ENCODE measurements at places on chromosomes 7 and 10. TPM values are rescaled to one million over a fixed set of nuclear protein-coding genes. Genes with fewer than 3 reads are reported as not detected.

DNA sequence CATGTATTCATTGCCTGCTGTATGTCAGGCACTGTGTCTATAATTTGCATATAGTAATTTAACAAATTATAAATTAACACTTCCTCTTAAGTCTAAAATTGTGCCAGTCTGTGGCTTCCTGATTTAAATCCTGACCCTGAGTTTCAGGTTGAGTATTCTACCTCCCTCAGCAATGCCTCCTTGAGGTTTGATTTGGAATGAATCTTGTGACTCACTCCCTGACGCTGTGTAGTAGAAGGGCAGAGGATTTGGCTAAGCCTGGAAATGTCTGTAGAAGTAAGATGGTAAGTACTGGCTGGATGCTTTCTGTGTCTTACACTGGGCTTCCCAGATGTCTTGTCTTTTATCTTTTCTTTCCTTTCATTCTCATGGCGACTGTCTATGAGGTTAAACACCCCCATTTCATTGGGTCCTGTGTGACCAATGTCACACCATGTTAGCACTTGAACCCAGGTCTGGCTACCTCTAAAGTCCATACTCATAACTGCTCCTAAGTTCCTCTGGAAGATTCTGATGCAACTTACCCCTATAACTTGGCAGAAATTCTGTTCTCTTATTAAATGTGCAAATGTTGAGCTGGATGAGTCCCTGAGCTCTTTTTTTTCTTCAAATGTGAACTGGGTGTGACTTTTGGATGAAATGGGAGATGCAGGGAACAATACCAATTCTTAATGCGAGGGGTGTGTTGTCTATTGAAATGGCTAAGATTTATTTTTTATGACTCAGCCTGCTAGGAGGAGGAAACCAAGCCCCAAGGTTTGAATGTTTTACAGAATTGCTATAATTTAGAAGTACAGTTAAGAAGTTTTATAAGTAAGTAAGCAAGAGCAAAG is 48.5 kb downstream of the PLCE1 start:
- DNase-seq: no peak

DNA sequence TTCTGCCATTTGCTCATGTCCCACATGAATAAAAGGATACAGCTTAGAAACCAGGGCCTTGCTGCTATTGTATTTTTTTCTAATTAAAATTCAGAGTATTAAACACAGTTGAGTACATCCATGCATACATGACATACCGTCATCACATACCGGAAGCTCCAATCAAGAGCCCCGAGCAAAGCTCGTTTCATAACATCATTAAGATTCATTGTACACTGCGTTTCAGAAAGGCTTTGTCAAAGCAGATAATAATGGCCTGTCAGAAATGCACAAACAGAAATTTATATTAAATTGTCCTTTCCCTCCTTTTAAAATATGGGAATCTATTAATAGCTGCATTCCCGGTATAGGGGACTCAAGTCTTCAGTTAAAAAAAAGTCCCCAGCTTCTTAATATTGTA is 103.4 kb downstream of the PRTFDC1 start:
- no peak for DNase-seq

DNA sequence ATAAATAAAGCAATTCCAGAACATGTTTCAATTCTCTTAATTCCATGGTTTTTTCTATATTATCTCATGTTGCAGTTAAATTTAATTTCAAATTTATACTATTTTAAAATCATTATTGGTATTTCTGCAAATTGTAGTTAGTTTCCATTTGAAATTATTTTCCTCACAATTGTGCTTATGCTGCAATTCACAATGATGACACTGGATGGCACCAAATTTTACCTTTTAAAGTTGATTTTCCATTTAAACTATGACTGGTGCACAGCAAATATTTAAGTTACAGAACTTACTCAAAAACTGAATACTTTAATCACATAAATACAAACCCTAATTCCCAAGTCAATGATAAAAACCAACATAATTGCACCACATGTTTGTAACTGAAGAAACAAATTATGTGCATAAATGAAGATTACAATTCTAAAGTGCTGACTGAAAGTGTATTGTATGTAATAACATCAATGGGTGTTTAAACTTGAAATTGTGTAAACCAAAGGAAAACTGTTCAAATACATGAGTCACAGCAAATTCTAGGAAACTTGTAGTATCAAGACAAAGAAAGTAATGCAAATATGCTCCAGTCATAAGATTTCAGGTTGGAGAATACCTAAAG is 75.3 kb upstream of the AASS start:
- no peak for DNase-seq

DNA sequence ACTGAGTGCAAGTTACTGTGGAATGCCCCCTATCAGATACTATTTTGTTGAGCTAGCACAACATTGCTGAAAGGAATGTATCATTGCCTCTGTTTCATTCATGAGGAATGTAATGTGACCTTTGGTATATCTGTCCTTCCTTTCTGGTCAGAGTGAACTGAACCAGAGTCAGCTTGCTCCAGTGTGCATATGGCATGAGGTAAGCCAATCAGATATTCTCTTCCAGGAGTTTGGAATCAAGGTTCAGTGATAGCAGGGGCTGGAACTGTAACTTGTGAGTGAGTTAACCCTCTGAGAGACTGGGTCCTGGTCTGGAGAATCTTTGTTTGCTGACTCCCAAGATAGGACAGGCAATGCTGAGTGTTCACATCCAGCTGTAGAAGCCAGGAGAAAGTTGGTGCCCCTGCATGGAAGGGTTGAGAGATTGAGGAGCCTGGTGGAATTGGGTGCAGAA is 45.3 kb upstream of the OSBPL3 start:
- DNase-seq: no peak

- DNase-seq: no peak
Measured at GRCh38 chr10:112286837-112287818, 3.9 kb downstream of the TECTB start.

DNA sequence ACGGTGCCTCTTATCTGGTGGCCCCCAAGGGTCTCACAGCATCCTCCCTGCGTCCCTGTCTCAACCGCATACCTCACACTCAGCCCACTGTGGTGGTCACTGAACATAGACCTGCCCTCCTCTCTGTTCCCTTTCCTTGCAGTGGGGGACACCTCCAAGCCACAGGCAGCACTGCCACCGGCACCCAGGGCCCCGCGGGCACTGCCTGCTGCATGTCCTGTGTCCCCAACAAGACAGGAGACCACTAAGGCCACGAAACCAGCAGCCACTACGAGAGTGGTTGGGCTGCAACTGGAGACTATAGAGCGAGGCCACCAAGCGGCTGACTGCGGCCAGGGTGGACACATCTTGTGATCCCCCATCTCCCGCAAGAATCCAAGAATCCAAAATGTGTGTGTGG is 15.3 kb downstream of the BRI3 start:
- DNase-seq: no peak

- DNase-seq: no peak
Measured at GRCh38 chr10:10437886-10438285, 579.8 kb upstream of the CELF2 start.

DNA sequence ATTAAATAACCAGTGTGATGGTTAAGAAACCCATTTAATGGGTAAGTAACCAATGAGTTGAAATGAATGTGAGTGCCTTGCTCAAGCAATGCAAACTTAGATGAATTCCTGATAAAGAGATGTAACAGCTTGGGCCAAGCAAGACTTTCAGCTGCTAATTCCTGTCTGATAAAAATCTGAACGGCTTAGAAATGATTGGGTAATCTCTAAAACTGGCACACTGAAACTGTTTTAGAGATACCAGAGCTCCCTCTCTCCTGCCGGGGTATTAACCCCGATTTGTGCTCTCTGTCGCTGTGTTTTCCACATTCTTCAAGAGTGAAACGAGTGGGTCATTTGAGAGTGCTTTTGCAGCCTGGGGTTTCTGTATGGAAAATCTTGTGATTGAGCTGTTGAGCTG is 534.9 kb upstream of the GALNT17 start:
- no peak for DNase-seq

- no peak for DNase-seq
Measured at GRCh38 chr7:142384493-142384922, 126.7 kb upstream of the PRSS58 start.

DNA sequence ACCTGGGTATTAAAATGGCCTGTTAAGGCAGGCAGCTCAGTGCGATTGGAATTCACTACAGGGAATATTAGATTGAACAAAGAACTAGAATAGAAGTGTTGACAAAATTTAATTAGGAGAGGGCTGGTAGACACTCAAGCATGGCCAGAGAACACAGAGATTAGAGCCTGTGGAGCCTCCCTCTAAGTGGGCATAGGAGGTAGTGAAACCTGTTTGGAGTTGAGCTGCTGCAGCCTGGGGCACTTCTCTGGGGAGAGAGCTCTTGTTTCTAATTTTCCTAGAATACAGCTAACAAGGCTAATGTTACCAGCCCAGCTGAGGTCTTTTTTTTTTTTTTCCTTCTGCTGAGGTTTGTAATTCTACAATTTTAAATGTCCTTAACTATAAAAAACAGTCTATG is 46.4 kb downstream of the TMEM168 start:
- DNase-seq: no peak

DNA sequence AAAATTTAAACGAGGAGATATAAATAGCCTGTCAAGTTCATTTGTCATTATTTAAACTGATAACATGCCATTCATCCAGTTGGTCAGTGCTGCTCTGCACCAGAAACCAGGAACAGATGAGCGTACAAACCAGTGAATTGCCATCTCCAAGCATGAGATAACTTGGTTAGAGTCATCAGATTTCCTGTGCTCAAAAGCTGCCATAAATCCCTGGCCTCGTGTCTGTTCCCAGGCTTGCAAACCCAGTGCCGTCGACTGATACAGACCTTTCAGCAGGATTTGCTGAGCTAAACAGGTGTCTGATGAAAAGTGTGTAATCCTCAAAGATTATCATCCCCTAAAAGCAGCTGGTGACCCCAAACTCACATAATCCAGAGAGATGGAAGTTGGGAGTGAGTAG is 96.0 kb upstream of the SAMD8 start:
- DNase-seq: no peak

DNA sequence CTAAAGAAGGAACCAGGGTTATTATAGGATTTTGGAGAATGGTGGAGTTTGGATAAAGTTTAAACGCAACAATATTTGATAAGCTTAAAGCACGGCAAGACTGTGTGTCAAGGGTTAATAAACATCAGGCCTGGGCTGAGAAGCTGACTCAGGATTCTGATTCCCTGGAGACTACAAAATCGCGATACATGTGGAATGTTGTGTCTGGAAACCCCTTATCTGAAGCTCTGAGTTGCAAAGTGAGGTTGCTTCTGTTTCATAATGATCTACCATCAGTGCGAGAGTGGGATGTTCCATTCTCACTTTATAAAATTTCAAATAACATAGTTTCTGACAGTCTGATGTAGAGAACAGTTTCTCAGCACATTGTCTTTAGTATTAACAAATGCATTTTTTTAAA is 7.8 kb downstream of the C1GALT1 start:
- no peak for DNase-seq

DNA sequence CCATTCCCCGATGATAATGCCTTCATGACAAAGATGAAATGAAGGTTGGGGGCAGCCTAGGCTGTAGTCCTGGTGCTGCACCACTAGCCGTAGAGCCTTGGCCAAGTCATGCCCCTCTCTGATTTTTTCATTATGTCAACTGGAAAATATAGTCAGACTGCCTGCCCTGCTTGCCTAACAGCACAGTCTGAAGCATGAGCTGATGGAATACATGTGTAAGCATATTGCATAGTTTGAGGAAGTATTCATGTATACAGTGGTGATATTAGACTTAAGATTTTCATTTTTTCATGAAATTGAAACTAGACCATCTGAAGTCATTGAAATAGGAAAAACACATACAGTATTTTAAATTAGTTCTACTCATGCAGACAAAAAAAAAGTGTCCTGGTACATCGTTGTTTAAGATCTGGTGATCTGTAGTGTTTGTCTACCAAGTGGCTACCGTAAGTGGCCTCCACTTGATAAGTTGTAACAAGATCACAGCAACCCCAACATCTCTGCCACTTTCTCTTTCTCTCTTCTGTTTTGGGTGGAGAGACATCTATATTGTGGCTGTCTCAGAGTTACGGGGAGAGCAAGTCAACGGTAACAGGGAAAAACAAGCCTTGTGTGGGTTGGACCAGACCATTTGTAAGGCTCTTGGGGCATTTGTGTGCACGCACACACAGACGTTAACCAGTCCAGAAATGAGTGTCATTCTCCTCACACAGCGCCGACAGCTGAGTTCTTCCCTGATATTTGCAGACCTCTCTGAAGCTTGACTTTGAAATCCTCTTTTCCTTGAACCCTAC is 716.6 kb upstream of the GALNT17 start:
- no peak for DNase-seq

- no peak for DNase-seq
Measured at GRCh38 chr7:133059263-133059662, 22.6 kb downstream of the CHCHD3 start.

DNA sequence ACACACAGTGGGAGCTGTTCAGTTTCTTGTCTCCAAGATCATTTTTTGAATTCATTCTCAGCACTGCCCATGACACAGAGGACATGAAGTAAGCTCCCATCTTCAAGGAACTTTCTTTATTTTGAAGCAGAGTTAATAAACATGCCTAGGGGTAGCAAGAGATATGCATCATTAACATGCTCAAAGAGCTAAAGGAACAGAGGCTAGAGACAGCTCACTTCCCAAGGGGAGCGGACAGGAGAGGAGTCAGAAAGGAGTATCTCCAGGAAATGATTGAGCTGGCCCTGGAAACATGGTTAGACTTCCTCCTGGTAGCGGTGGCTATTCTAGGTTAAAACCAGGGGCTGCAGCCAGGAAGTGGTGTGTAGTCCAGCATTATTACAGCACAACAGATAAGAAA is 135.9 kb downstream of the GPAM start:
- no peak for DNase-seq

DNA sequence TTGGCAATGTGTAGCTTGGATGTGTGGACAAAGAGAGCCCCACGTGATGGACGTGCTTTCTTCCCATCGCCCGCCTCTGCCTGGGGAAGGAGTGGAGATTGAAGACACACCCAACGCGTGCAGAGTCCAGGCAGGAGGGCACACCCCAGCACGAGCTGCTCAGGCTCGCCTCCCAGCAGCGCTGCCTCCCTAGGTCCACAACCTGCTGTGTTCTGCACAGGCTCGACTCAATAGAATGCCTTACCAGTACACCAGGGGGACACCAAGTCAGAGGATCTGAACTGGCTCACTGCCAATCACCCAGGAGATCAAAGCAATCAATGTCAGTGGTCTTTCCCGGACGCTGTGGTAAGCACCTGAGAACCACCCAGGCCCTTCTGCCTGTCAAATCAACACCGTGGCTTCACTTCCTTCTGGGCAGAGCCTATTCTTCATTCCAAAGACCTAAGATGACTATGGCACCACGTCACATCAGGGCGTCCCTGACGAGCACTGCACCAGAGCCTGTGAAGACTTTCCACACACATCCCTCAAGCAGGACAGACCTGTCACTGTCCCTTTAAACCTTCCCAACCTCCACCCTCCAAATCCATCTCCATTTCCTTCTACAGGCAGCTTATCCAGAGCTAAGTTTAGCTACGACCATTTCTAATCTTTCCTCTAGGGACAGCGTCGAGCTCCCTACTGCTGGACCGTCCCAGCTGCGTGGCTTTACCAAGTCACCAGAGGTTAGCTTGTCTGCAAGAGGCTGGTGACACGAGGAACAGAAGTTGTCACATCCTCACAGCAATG is 72.3 kb downstream of the AMZ1 start:
- DNase-seq: peak; percentile 93

HSPA12A gene
- 15.7 TPM for total RNA-seq

PIK3CG gene
- total RNA-seq: 6.2 TPM

IKZF1 gene
- total RNA-seq: 25.3 TPM

ELN gene
- 15.9 TPM for total RNA-seq

TAS2R41 gene
- total RNA-seq: not detected

TAC1 gene
- total RNA-seq: 2.1 TPM

WNT16 gene
- not detected for total RNA-seq

NPC1L1 gene
- total RNA-seq: 0.66 TPM

AKR1D1 gene
- total RNA-seq: not detected

FBXO24 gene
- total RNA-seq: 1.1 TPM

FAM131B gene
- 0.80 TPM for total RNA-seq

FAM25C gene
- total RNA-seq: not detected

WNT8B gene
- total RNA-seq: not detected

All from Peyer's patch (tissue), 4 donors.